ENCODE measurements at places on chromosomes 11 and 22.

- no peak for DNase-seq
Measured at GRCh38 chr11:106681435-106681834, 336.8 kb downstream of the GUCY1A2 start.

- no peak for DNase-seq
Measured at GRCh38 chr11:66782726-66783125, 53.7 kb upstream of the SPTBN2 start.

- no peak for DNase-seq
Measured at GRCh38 chr11:287821-288477, 977 bp upstream of the PGGHG start.

DNA sequence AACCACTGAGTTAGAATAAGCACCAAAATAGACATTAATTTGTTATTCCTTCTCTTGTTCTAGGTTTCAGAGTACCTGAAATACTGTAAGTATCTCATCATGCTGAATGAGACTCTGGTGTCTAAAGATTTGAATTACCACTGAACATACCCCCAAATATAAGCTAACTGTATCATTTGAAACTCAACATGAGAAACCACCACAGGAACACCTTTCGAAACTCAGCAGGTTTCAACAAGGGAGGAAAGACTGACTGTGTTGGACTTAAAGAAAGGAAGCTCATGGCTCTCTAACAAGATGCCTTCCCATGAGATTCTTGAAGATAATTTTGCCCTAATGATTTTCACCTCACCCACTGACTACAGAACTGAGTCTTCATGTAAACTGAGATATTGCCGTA lies 37.0 kb downstream of the PRCP start:
- no peak for DNase-seq
